ENCODE measurements at places on chromosomes 5 and 9.

- no peak for DNase-seq
These were observed 30.8 kb upstream of the NIM1K start for GRCh38 chr5:43161244-43161643.

GRCh38 chr9:33458444-33458843 is 11.1 kb upstream of the AQP3 start:
- no peak for DNase-seq

GRCh38 chr5:171427318-171428167 is 8.1 kb downstream of the FGF18 start:
- DNase-seq, result no peak

DNA sequence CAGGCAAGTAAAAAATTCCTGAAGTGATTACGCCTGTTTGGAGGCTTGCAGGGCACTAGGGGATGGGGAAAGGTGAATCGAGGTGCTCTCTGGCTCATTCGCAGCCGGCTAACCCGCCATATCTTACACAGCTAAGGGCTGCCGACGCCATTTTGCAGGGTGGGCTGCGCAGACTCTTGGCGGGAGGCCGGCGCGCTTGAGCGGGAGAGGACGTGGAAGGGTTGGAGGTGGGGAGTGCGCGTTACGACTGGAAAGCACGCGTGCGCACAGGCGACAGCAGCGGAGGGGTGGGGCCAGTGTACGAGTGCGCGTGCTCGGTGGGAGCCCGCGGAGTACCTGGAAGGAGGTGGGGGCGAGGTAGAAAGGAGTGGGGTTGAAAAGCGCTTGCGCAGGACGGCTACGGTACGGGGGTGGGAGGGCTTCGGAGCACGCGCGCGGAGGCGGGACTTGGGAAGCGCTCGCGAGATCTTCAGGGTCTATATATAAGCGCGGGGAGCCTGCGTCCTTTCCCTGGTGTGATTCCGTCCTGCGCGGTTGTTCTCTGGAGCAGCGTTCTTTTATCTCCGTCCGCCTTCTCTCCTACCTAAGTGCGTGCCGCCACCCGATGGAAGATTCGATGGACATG is at the start of gene NPM1:
Gene NPM1, plus strand, starts transcription at position 505 of the 625 bp plus-strand sequence. Its CDS starts 100 bp downstream, at position 605.
- DNase-seq, result peak; percentile 98

GRCh38 chr5:122639033-122639432 is 135.8 kb upstream of the SNX2 start:
- no peak for DNase-seq

DNA sequence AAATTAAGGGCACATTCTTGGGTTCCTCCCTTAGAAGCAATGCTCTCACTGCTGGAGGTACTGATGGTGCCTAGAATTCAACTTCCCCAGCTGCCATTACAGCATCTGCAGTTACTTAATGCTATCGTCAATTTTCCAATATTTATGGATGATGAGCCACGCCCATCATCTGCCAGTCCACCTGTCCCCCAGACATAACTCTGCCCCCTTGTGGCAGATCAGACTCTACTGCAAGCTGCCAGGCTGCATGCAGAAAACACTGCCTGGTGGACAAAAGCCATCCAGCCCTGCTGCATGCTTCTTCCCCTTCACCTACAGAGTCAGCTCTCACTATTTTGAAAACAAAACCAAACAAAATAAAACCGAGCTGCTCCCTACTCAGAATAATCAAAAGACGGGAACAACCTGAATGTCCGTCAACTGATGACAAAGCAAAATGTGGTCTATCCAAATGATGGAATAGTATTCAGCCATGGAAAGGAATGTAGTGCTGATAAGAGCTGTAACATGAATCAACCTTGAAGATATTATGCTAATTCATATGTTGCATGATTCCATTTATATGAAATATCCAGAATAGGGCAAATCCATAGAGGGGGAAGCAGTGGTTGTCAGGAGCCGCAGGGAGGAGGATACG is 66.4 kb downstream of the RETREG1 start:
- no peak for DNase-seq

DNA sequence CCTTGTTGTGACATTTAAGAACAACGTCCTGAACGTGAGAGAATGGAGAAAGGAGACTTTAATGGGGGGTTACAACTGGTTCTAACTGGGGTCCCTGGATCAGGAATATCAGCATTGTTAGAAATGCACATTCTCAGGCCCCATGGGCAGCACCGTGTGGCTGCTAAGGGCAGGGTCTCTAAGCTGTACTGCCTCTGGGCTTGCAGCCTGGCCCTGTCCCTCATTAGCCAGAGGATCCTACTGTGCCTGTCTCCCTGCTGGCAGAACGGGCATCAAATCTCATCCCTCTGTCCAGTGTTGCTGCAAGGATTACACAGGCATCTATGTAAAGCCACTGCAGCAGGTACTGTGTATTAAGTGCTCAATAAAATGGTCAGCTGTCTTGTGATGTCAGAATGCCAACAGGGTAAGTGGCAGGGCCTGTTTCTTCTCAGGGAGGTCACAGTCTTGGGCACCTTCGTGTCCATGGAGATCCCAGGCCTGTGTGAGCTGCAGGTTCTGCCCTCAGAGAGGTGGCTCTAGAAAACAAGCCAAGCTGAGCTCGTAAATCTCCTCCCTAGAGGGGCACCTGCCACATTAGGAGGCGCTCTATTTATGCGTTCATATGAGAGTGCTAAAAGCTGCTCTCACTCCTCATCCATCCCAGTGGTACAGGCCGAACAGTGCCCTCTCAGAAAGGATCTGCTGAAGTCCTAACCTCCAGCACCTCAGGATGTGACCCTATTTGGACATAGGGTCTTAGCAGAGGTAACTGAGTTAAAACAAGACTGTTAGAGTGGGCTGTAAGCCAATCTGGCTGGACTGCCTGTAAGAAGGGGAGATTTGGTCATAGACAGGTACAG is 210.5 kb downstream of the GADD45G start:
- DNase-seq, result no peak

DNA sequence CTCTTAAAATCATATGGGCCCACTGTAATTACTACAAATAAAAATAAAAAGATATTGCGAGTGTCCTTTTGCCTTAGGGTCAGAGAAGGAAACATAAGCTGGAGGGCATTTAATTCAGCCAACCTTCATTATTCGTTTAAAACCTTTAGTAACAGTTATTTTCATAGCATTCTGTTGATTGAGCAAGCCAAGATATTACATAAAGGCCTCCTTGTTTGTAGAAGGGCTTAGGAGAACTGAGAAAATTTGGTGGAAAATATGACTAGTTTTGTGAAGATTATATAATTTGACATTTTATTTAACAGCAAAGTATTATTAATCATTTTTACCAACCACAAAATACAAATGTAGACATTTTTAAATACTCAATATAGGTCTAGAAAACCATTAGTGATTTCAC is 62.2 kb downstream of the COX7C start:
- DNase-seq, result no peak

GRCh38 chr5:181024245-181025064 is 15.6 kb upstream of the BTNL9 start:
- no peak for DNase-seq

GRCh38 chr9:126844085-126844484 is 16.4 kb upstream of the ZBTB34 start:
- DNase-seq, result no peak

DNA sequence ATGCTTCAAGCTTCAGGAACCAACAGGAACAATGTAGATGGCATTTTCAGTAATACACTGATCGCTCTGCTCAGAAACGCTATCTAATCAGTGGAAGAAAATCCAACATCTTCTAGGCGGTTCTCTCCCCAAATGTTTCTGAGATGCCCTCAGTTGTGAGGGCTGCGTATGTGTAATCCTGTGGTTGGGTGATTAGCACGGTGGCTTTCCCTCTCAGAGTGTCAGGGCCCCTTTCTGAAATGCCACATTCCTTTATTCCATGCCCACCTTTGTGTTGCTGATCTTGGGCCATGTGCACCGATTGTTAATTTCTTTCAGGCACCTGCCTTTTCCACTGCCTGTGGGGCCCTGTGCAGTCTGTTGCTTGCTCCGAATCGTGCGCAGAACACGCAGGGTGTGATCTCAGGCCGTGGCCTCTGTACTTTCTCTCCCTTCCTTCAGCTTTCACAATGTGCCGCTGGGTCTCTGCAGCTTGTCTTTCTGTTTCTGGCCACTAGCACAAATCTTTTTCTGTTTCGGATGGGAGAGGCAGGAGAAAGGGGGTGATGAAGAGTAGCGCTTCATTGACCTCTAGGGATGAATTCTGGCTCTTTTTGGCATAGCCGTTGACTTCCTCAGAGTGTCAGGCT is 324.0 kb downstream of the PARP8 start:
- DNase-seq, result no peak

DNA sequence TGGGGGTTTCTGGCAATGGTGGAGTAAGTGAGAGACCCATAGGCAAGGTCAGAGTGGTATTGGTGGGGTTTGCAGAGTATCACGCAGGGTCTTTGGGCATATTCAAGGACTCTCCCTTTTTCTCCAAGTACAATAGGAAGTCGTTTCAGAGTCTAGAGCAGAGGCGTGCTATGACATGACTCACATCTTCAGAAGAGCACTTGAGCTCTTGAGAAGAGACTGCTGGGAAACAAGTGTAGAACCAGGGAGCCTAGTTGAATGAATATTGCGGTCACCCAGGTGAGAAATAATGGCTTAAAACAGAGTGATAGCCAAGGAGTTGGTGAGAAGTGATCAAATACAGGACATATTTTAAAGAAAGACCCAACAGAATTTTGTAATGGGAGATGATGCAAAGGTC is 813.4 kb downstream of the TLE1 start:
- no peak for DNase-seq

DNA sequence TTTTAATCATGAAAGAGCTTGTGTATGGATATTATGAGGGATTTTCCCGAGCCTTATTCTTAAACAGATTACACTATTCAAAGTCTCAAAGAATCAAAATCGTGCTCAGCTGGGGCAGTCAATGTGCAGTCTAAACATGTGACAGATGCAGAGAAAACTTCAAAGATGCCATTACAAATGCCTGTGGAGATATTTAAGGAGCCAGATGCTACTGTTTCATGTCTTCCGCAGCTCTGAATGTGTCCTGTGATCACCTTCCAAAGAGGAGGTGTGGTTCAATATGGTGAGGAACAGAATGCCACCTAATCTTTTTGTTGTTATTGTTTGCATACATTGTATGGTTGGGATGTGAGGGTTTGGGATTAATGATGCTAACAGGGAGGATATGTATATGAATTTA is 593.3 kb upstream of the ARRDC3 start:
- no peak for DNase-seq

GRCh38 chr5:136686192-136686872 is 321.0 kb upstream of the TRPC7 start:
- DNase-seq, result no peak

DNA sequence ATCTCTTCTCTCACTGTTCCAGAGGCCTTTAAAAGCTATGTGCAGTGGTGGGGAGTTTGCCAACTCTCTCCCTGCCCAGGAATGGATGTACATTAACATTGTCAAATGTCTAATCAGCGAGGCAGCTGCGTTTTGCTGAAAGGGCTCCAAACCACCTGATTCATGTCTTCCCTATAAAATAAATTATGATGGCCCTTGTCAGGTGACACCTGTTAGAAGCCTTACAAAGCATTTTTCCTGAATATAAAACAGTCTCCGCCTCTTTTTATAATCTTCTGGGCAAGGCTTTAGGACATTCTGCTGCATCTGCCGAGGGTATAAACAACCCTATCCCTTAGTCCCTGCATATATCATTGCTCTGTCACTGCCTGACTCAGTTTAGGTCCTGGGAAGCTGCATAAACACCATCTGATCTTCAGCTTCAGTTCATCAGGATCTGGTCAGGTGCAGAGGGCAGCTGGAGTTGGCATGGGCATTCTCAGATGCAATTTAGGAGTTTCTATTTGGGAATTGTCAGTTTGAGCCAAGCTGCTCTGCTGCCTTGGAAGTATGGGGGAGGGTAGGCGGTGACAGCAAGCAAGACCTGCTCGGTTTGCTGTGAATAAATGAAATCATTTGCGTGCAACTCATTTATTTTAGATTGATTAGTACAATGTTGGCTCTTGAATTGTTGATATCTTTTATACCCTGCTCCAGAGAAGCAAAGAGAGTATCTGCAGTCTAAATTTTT is 103.5 kb downstream of the ACER2 start:
- no peak for DNase-seq

GRCh38 chr5:78003919-78004318 is 227.8 kb upstream of the TBCA start:
- DNase-seq, result no peak

GRCh38 chr9:37862530-37862929 is 41.4 kb downstream of the SLC25A51 start:
- DNase-seq, result no peak

- DNase-seq, result no peak
These were observed 132.0 kb upstream of the GRIA1 start for GRCh38 chr5:153358315-153358976.

- DNase-seq, result no peak
These were observed 497.4 kb upstream of the CCNG1 start for GRCh38 chr5:162939991-162940390.

GRCh38 chr5:543755-544674 is 19.8 kb upstream of the SLC9A3 start:
- peak; percentile 41 for DNase-seq

GRCh38 chr5:171862624-171863023 is 77.0 kb downstream of the SMIM23 start:
- DNase-seq, result no peak

DNA sequence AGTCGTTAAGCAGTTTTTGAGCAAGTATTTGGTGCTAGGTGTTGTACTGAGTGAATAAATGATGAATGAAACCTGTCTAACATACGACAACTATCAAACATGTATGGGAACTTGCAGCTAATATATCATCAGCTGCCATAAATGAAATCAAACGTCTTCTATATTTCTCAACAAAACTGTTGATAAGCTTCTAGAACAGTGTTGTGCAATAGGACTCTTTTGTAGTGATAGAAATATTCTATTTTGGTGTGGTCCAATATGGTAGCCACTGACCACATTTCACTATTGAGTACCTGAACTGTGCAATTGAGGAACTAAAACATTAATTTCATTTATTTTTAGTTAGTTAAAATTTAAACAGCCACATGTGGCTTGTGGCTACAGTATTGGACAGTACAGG is 16.3 kb upstream of the FYB1 start:
- no peak for DNase-seq

- no peak for DNase-seq
These were observed 44.5 kb upstream of the GRHPR start for GRCh38 chr9:37377688-37378612.

- no peak for DNase-seq
These were observed 66.3 kb upstream of the TMEM215 start for GRCh38 chr9:32716955-32717543.

- DNase-seq, result no peak
These were observed 31.3 kb downstream of the RAI14 start for GRCh38 chr5:34687269-34688011.

GRCh38 chr5:144404672-144405071 is 234.0 kb downstream of the KCTD16 start:
- DNase-seq, result no peak

All from immature natural killer cell (primary cell).